Stomach (tissue), 19 donors: ENCODE measurements at places on chromosomes 12 and 14.

DNA sequence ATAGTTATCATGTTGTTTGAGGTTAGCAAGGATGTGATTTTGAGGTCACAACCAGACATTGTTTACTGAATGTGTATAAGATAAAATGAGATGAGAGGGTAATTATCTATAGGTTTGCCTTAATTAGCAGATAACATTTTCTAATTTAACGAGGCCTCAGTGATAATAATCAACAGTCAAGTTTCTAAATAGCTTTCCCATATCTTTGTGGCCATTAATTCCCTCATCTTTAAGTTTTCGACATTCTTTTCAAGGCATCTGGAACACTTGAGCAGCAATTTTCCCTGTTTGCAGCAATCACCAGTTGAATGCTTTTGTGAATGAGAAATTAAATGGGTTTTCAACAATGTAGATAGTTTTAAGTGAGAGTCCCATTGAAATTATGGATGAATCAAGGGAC lies 304.1 kb downstream of the SYT1 start:
- no peak for DNase-seq

GRCh38 chr14:99363051-99363450 lies 91.1 kb upstream of the BCL11B start:
- DNase-seq: no peak

DNA sequence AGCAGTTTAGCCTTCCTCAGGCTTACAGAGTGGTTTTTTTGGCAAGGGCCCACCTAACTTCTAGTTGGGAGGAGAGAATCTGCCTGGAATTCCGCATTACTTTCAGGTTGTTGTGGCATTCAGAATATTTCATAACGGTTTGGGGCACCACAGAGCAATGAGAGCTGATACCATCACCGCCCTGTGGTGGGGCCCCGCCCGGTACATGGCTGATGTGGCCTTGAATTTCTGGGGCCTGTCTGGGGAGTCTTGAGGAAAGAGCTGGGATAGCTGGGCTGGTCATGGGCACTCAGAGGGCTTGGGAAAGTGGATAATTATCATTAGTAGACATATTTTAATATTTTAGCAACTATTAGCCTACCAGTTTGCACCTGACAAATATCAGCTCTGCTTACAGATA lies 4.2 kb downstream of the TESPA1 start:
- DNase-seq: no peak

DNA sequence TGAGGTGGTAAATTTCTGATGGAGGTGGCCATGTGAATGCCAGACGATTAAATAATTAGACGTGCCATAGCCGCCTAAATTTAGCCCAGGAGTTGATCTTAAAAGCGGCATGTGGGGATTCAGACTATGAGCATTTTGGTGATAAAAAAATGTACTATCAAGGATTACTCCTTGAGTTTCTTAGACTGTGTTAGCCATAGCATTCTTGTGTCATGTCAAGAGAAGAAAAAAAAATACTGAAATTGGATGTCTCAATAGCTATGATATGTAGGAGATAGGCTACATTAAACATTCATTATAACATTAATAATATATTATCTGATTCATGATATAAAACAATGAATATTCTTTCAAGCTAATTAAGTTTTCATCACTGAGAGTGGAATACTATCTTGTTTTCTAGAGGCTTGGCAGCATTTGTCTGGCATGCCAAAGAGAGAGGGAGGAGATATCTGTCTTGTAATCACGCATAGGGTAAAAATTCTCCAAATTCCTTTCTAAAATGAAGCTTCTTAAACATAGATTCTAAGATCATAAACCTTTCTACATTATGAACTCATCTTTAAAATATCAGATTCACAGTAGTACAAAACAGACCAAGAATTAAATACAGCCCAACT lies 727.0 kb downstream of the C12orf50 start:
- DNase-seq: no peak

DNA sequence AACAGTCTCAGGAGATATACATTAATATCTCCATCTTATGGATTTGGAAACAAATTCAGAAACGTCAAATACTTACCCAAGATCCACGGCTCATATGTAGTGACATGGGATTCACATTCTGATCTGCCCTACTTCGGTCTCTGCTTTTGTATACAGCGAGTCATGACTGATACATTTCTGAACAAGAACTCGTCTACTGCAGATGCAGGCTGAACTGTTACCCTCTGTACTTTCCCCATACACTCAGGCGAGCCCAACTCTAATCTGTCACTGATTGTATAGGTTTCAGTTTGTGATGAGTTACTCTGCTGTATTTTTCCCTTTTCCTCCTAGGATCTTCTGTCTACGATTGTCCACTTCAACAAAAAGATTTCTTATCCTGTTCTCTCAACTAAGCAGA lies 441.6 kb downstream of the CCDC91 start:
- DNase-seq: no peak

DNA sequence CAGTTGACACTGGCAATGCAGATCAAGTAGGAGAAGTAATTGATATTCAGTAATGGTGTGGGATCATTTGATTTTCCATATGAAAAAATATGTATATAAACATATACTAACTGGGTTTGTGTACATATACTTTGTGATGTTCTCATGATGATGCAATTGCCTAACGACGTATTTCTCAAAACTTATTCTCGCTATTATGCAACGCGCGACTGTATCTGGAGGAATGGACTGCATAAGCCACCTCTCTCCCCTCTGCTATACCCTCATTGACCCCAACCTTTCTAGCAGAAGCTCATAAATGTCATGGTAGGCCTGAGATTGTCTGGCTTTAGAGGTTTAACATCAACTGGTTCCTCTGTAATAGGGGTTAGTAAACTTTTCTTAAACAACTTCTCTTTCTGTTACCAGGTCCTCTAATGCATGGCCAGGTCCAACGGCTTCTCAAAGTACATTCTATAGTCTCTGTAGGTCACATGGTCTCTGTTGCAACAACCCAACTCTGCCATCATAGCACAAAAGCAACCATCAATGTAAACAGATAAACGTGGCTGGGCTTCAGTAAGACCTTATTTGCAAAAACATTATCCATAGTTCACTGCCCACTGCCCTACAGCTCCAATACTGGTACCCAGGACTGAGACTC lies 59.3 kb downstream of the FOXN3 start:
- DNase-seq: no peak

DNA sequence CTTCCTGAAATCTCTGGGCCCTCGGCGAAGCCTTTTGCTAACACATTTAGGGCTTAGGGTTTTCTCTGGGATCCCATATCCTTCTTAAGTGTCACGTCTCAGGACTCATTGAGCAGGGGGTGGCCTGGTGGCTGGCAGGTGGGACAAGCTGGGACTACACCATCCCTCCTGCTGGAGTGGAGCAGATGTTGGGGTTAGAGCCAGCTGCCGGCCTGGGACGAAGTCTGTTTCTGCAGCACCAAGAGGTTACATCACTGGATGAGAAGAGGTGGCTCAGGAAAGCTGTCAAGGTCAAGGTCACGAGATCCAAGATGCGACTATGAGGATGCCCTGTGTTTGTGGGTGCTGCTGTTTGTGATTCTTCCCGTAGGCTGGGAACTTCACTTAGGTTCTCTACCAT lies 16.3 kb downstream of the SMCO2 start:
- no peak for DNase-seq

DNA sequence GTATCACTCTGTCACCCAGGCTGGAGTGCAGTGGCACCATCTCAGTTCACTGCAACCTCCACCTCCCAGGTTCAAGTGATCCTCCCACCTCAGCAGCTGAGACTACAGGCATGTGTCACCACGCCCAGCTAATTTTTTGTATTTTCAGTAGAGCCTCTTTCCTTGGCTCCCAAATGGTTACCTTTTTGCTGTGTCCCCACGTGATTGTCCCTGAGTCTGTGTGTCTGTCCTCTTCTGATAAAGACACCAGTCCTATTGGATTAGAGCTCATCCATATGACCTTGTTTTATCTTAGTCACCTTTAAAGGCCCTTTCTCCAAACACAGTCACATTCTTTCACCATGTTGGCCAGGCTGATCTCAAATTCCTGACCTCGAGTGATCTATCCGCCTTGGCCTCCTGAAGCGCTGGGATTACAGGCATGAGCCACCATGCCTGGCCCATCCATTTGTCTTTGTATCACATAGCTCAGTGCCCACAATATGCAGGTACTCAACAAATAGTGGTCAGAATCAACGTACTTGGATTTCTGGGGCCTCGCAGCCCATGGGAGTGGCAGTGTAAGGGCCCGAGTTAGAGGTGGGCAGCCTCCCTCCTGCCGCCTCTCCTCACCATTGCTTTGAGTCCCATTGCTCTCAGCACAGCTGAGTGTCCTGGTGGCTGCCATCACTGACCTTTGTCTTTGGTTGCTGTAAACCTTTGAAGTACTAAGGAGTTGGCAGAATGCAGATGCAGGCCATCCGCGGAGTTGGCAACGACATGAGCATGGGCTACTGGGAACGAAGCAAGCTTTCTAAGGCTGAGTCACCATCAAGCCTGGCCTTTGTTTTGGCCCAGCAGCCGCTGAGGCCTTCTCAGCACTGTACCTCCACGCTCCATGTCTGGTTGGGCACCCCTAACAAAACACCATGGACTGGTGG lies 9.3 kb downstream of the TPCN1 start:
- no peak for DNase-seq

GRCh38 chr12:62603811-62604098 lies 137.1 kb downstream of the MON2 start:
- DNase-seq: no peak

GRCh38 chr14:54396493-54397335 lies at the start of gene CDKN3:
Gene CDKN3 (plus strand): TSS chr14:54397007. CDS start chr14:54397069, 62 bp downstream.
- DNase-seq: peak; percentile 99

DNA sequence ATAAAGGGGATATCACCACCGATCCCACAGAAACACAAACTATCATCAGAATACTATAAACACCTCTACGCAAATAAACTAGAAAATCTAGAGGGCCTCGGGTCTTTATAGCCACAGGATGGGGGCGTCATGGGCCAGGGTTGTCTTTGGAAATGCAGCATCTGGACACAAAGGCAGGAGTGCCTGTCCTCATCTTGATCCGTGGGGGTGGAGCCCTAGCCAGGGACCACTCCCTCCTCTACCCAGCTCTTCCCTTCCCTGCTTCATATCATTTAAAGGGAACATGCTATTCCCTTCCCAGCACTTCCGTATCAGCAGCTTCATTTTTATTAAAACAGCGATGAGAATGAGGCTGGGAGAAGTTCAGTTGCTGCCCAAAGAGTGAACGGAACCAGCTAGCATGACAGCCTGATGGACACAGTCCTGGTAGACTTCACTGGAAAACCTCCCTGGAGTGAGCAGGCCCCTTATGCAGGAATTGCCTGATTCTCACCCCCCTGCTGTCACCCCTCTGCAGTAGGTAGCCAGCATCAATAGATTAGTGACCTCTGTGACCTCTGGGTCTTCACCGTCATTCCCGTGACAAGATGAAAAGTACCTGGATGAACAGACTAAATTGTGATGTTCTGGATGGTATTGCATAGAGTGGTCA lies 251.4 kb upstream of the RGS6 start:
- DNase-seq: no peak

GRCh38 chr12:13666806-13667205 lies 314.6 kb downstream of the GRIN2B start:
- DNase-seq: no peak
